ENCODE measurements at places on chromosomes 5 and 9.

GRCh38 chr5:177096162-177097015 lies 9.7 kb downstream of the FGFR4 start:
- DNase-seq = no peak

DNA sequence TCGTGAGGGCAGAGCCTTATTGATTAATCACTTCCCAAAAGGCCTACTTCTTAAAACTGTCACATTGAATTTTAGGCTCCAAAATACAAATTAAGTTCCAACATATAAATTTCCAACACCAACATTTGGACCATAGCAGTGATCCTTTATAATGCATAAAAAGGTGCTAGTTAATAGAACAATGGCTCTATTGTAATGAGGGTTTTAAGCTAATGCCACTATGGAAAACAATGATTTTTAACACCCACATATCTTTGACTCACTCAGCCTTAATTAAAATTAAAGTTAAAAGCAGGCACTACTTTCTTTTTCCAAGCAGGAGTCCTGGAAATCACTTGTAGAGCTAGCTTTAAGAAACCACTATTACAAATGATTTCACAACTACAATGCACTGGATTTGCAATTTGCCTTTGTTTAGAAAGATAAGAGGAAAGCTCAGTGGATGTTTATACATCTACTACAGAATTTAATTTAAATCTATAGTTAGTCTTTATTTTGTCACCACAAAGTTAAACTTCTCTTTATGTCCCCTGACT lies 41.8 kb downstream of the DPYSL3 start:
- DNase-seq = no peak

DNA sequence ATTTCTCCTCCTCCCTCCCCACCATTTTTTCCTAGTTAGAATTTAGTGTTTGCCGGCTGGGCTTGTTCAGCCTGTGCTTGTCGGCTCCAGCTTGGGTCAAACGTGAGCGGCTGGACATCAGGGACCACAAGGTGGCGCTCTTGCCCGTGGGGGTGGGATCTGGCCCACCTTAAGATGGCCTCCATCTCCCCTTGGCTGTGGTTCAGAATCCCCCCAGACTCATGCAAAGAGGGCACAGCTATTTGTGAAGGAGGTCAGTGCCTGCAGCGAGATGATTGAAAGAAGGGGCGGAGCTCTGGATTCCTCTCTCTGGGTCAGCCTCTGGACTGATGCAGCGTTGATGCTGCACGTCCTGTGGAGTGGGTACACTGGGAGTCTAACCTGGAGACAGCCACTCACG lies 283.3 kb upstream of the TUT7 start:
- DNase-seq = peak; percentile 5

DNA sequence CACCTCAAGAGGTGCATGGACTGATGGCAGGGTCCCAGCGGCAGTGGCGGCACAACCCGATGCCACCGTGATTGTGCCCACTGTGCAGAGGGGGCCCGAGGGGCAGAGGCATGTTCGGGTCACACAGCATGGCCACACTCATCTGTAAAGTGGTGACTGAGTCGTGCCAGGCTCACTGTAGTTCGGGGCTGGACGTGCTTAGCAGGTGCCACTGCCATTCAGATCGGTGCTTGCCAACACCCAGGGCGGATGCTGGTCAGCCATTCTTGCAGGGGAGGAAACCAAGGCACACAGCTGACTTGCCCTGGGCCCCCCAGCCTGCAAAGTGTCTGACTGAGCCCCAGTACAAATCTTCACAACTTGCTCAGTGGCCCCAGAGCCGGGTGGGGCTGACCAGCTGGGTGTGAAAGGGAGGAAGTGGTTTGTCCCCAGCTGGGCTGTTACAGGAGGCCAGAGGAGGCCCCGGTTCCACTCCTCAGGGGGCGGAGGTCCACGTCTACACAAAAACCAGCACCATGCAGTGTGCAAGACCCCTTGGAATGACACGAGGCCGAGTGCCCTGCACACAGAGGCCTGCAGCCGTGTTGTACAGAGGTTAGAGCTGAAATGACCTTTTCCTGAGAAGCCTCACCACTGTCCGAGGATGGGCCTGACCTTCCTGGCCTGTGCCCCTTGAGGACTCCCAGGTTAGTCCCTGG lies 17.9 kb downstream of the FGD3 start:
- DNase-seq = no peak

Measured in stimulated activated CD8-positive, alpha-beta memory T cell treated with anti-CD3 and anti-CD28 coated beads, Interleukin-7, amount 100 ng/mL, for 48 hours (primary cell).